ENCODE measurements at places on chromosomes 12 and 14. TPM values are rescaled to one million over a fixed set of nuclear protein-coding genes. Genes with fewer than 3 reads are reported as not detected.

- no peak for DNase-seq
These were observed 102.7 kb downstream of the TMEM30B start for GRCh38 chr14:61178226-61179060.

INSM2 gene
- not detected for polyA plus RNA-seq

DPF3 gene
- 3.8 TPM for polyA plus RNA-seq

GRCh38 chr12:92034858-92035401 lies 110.7 kb downstream of the BTG1 start:
- DNase-seq: no peak

DNA sequence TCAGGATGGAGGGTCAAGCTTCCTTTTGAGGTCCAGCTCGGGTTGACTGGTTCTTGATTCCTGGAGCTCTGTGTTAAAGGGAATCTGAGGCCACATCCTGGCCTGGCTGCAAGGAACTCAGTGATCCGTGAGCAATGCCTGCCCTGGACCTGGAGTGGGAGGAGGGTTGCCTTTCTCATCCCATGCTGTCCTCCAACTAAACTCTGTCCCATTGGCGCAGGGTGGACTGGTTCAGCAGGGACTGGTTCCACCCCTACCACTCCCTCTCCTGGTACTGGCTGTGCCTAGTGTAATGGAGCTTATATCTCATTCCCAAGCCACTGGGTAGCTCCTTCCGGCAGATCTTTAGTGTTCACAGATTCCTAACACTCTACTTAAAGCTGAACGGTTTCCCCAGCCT lies 3.9 kb upstream of the CMKLR1 start:
- DNase-seq: no peak

SLC25A47 gene
- not detected for polyA plus RNA-seq

DNA sequence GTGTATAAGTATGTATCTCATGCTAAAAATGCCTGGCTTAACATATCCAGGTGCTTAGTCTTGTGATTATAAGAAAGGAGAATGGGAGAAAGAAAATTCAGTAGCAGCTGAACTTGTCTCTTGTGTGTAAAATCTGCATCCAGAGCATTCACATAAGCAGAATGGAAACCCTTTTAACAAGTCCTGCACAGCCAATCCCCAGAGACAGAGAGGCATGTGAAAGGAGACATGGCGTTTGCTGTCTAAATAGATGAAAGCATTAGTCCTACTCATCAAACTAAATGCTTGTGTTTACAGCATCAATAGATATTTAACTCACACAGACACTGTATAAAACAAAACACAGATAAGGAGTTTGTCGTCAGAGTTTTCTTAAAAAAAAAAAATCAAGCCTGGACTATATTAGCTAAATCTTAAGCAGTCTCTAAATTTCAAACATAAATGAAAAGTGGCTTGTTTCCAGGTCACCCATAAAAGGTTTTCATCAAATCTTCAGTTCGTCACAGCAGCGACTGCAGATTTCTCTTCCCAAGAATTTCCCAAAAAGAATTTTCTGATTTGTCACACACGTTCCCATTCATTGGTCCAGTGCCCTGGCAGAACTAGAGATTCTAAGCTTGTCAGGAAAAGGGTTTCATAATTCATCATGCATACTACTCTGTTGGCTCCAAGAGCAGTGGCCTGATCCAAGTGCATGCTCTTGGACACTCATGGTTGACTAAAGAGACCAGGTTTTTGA lies 249.2 kb downstream of the BTG1 start:
- no peak for DNase-seq

- no peak for DNase-seq
These were observed 60.5 kb downstream of the ERGIC2 start for GRCh38 chr12:29320295-29321085.
